ENCODE measurements at places on chromosomes 13 and 19.

DNA sequence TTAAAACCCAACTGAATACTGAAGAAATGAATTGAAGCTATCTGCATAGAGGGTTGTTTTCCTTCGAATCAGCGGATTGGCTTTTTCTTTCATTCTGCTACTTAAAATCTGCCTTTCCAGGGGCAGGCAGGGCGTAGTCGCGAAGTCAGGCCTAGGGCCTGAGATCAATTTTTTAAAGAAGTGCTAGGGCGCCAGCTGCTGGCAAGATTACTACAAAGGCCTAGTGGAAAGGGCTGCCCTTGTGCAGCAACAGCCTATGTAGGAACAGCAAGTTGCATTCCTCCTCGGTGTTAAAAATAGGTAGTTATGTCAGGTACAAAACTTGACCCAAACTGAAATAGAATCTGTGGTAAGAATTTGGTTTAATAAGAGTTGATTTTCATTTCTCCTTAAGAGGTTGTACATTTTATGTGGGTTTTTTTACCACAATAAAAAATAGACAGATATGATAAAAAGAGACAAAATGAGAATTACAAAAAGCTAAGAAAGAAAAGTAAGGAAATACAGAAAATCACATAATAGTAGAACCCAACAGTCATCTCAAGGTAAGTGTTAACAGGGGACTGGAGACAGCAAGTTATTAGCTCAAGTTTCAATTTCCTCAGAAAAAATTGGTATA is 9.5 kb upstream of the URAD start:
- no peak for DNase-seq

DNA sequence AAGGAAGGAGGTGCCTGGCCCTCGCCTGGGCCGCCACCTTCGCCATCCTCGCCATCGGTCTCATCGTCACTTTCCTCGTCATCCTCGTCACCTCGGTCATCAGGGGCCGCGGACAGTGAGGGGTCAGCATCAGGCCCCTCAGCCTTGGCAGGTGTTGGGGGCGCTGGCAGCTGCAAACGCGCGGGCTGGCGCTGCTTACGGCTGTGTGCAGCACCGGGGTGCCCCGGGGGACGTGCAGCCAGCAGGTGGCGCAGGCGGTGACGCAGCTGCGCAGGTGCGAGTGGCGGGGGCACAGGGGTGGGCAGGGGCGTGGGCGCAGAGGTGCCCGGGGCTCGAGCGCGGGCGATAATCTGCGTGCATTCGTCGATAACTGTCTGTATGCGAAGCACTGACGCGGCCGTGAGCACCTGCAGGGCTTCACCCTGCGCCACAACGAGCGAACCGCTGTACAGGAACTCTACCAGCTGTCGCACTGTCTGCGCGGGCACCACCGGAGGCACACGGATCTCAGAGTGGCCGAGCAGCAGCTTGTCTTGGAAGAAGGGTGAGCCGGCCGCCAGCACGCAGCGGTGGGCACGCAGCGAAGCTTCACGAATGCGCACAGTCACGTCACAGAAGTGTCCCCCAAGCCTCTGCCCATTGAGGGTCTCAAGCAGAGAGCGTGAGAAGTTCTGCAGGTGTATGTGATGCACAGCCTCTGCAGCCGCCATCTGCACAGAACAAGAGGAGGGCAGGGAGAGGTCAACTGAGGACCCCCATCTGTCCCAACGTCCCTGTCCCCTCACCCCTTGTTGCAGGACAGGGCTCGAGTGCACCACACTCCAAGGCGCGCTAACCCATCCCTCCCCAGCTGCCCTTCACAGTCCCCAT is 2.4 kb downstream of the ZBTB45 start:
- DNase-seq, result no peak

- no peak for DNase-seq
These were observed 6.5 kb downstream of the ZNF566 start for GRCh38 chr19:36482876-36483275.

- no peak for DNase-seq
These were observed 34.1 kb upstream of the WDFY2 start for GRCh38 chr13:51550151-51550550.
